Gastroesophageal sphincter (tissue), 4 donors: ENCODE measurements at places on chromosomes 7 and 10.
A peak's percentile ranks its signal among the peaks of the same experiment; 100 is the strongest.

- peak; percentile 62 for ATAC-seq
Observed at GRCh38 chr10:133044401-133044811, 43.3 kb upstream of the ADGRA1 start.

GRCh38 chr7:142807855-142808460, 37.2 kb downstream of the PRSS2 start:
- no peak for ATAC-seq

DNA sequence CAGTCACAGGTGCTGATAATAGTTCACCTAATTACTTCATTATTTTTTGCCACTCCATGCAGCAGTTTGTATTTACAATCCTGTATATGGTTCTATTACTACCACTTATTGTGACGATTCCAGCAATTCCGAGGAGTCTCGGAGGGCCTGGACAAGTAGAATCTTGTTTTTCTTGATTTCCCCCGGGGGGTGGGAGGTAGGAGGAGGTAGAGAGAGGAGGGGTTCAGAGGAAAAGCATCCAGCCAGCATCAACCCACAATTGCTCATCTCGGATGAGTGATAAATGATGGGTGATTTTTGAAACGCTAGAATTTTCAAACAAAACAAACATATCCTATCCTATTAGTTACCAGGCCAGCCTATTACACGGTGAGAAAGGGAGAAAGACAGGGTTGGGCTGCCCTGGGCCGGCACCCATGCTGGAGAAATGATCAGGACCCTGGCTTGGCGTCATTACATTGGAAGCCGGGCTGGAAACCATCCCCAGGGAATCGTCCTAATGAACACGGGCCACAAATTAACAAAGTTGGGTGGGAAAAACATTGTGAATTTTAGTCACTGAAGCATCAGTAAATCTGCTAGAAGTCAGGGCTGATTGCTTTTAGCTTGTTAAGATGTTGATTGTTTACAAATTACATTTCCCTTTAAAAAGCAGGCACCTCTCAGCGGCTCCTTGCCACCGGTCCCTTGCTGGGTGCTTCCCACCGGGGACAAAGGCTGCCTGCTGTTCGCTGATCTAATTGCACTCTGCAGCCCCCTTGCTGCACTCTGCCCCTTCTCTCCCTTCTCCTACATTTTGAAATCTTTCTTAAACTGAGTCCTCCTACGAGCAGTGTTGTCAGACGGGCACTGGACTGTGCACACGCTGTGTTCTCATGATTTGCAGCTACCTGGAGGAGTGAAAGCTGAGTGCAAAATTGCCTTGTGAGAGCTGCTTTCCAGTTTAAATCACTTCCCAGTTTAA, 95.5 kb downstream of the FAM204A start:
- ATAC-seq, result no peak

- ATAC-seq, result no peak
Observed at GRCh38 chr7:112433289-112433688, 17.0 kb upstream of the IFRD1 start.

DNA sequence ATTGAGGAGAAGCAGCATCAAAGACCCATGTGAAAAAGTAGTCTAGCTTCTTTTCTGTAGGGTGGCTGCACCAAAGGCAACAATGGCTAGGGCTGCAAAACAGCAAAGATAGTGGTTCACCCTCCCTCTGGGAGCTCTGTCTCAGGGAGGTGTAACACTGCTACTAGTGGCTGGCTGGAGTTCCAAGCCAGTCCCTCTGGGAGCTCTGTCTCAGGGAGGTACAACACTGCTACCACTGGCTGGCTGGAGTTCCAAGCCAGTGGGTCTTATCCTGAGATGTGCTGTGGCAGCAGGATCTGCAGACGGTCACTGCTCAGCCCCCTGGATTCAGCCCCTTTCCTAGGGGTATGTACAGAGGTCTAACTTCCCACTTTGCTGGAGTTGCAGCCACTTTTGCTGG, 37.9 kb upstream of the TMEM140 start:
- ATAC-seq, result no peak

- ATAC-seq, result no peak
Observed at GRCh38 chr10:132615341-132616169, 78.0 kb downstream of the INPP5A start.

DNA sequence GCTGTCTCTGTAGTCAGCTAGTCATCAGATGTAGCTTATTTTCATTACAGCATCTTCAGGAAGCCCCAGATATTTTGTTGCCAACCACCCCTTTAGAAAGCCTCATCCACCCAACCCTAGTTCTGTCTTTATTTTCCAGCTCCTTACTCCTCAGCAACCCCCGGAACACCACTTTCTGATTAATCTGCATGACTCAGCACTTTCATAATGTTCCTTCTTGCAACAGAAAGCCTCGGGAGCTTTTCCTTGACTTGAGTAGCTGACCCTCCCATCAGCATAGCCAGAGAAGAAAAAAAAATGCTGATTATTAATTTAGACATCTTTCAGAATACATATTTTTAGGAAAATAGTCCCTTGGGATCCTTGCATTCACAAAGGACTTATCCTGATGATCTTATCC, 244.0 kb upstream of the CXCL12 start:
- peak; percentile 74 for ATAC-seq

- ATAC-seq, result peak; percentile 67
Observed at GRCh38 chr10:34781711-34782110, 33.4 kb downstream of the PARD3 start.

DNA sequence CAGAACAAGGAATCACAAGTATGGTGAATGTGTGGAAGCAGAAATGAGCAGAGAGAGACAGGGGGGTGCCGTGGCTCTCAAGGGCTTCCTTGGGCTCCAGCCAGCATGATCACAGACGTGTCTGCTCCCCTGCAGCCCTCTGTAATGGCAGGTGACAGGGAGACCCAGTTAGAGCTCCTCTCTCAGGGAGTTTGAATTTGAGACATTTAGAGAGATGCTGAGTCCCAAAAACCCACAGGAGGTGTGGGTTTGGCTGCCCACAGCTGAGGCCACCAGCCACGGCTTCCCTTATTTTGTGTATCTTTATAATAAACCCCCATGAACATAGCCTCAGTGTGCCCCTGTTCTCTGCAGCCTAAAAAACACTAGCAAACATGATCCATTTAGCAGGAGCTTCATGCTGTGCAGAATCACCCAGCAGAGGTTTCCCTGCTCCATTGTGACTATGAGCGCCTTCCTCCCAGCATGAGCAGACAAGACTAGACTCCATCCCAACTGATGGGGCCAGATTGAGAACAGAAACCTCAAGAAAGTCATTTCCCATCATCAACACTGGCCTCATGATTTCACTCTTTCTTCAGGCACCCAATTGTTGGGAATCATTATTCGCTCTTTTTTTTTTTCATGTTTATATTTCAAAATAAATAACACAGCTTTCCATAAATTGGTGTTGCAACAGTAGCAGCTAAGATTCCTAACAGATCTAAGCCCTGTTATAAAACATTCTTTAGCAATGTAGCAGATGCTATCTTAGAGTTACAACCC, 13.4 kb downstream of the NOD1 start:
- ATAC-seq, result no peak

DNA sequence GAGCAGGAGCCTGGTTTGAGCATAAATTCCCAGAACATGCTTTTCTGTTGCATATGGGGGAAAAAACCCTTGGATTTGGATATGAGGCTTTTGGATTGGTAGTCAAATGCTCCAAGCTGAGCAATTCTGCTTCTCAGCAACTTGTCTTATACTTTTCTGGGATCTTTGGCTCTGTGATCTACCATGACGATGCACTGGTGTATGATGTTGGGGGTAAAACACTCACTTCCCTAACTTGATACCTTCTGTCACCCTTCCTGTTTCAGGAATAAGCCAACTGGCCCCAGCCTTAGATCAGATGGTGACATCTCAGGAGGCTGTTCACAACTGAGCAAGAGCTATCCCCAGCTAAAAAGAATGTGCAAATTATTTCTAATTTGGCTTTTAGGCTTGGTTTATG, 13.1 kb upstream of the CPA4 start:
- no peak for ATAC-seq

DNA sequence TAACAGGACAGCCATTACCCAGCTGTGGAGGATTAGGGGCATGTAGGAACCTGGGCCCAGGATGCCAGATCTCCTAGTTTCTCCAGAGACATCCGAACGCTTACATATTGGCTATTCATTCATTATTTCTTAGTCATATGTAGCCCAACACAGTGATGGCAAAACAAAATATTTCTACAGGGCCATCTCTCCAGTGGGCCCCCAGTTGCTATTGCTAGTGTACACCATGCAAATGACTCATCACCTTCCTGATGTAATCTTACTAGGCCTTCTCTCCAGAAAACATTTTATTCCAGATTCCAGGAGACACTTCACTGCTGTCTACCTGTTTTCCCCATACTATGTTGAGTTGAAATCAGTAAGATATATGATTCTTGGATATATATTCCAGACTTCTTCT, 201.7 kb downstream of the PLXDC2 start:
- no peak for ATAC-seq

- ATAC-seq, result no peak
Observed at GRCh38 chr7:136976504-136977251, 108.2 kb downstream of the CHRM2 start.

DNA sequence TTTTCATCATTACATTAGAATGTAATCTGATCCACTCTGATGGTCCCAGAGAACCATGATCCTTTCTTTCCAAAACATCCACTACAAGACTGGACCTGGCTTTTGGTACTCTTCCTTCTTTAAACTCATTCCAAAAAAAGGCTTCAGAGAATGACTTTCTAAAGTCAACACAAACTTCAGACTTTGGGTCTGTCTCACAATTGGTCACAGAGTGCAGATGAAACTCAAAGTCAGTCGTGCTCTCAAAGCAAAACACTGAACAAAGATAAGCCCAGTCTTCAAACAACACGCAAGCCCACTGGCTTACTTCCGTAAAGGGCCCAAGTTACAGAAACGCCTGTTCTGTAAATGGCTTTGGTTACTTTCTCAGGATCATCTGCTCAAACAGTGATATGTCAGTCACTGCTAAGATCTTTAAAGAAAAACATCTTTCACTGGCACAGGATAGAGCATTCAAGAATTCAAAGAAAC, 250.9 kb upstream of the MKLN1 start:
- ATAC-seq, result no peak

DNA sequence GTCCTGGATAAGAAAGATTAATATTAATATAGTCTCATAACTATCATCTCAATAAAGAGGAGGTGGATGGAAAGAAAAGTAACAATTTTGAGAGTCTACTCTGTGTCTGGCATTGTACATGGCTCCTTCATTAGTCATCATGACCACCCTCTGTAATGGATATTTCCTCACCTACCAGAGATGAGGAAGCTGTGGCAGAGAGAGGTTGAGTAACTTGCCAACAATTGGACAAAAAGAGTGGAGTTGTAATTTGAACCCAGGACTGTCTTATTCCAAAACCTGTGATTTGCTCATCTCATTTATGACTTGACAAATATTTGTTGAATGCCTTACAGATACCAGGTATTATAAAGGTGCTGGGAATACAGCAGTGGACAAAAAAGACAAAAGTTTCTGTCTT, 2.1 kb upstream of the IDE start:
- ATAC-seq, result no peak

GRCh38 chr10:1596482-1597099, 140.7 kb downstream of the ADARB2 start:
- ATAC-seq, result no peak

DNA sequence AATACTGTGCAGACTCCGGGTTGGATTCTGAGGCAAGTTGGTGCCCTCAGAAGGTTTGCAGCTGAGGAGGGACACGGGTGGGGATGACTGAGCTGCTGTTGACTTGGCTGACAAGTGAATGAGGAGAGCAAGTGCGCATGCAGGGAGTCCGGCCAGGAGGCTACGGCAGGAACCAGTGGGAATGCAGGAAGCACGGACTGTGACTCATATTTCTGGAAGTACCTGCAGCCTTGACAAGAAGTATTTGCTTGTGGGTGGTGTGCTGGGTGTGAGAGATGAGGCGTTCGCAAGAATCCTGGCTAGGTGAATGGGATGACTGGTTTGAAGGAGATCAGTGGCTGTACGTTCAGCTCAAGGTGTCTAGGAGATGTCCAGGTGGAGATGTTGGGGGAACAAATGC, 30.8 kb upstream of the FXYD4 start:
- ATAC-seq, result no peak
